ENCODE measurements at places on chromosomes 3 and 15.

- DNase-seq: no peak
Measured at GRCh38 chr3:77945320-77945719, 905.4 kb downstream of the ROBO2 start.

GRCh38 chr3:188271226-188271914, 117.4 kb downstream of the LPP start:
- DNase-seq: no peak

GRCh38 chr3:18295171-18295920, 129.8 kb downstream of the SATB1 start:
- no peak for DNase-seq

DNA sequence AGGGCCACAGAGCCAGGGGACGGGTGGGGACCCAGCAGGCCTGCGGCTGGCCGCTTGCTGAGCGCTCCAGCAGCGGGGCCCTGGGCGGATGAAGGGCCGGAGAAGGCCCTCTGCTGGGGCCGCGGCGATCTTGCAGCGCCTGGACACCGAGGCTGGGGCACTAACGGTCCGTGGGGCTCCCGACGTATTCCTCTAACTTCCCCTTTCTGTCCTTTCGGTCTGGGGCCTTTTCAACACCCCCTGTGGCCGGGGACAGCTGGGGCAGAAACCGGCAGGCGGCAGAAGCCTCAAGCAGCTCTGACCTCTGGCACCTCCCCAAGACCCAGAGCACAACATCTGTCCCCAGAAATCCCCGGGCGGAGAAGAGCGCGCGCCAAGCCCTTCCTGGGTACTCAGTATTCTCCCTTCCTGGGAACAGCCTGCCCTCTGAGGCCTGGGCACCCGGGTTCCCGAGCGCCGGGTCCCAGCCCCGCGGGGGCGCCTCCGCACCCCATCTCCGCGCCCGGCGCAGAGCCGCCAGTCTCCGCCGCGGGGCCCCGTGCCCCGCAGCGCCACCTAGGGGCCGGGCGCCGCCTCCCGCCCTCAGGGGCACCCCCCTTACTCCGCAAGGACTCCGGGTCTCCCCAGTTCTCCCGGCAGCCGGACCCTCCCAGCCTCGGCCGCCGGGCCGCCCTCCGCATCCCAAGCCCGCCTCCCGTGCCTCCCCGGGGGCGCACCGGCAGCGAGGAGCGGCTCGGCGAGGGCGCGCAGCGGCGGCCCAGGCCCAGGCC, 582 bp upstream of the SLCO3A1 start:
- DNase-seq: peak; percentile 82

- no peak for DNase-seq
Measured at GRCh38 chr3:23698652-23699313, 107.0 kb upstream of the UBE2E1 start.

DNA sequence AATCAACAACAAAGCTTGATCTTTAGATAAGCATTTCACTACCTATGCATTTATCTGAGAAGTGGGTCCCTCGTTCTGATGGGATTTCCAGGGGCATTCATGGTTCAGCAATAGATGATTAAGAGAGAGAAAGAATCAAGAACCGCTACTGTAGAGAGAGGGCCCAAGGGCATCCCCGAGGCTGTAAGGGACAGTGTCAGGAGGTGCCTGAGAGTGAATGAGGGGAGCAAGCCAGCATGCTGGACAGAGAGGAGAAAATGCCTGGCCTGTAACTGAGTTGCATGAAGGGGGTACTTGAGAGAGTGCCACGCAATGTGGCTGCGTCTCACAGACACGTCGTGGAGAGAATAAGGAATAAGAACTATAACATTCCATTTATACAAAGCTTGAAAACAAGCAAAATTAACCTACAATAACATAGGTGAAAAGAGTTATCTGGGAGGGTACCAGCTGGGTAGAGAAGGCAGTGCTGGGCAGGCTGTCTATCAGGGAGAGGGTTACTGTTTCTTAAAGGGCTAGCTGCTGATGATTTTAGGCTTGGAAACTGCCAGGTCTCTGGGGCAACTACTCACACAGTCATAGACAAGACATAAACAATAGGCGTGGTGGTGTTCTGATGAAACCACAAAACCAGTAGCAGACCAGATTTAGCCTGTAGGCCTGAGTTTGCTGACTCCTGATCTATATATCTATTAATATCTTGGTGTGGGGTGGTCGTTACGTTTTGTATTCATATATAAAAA, 374.6 kb upstream of the CFAP20DC start:
- peak; percentile 50 for DNase-seq

DNA sequence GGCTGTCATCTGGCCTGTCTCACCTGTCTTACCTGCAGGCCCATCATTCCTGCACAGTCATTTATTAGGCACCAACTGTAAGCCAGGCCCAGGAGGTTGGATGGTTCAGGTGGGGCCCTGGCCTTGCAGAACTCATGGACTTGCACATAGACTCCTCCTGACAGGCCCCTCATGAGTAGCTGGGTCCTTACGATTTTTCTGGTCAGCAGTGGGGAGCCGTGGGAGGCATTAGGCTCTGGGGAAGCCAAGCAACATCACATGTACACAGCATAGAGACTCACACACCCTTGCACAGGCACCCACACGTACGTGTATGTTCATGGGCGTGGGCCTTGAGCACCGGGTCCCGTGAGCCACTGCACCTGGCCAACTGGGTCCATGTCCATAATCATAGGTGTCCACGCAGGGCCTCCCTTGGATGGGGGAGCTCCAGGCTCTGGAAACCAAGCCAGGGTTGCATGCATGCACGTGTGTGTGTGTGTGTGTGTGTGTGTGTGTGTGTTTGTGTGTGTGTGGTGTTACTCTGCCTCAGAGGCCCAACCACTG, 20.3 kb downstream of the CISH start:
- no peak for DNase-seq

DNA sequence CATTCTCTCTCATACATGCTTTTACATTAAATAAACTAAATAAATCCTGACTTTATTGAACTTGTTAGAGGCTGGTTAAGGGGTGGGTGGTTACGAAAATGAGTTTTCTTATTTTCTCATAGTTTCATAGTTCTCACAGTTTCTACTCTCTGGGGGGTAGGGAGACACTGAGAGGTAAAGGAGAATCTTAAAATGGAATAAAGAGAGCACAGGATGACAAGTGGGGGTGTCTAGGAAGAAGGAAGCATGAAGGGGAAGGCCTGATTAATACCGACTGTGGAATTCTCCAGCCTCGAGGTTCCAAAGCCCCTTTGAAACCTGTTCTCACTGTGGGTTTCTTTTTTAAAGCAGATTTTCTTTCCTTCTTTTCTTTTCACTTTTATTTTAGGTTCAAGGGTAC, 66.4 kb upstream of the TRA2B start:
- DNase-seq: no peak

DNA sequence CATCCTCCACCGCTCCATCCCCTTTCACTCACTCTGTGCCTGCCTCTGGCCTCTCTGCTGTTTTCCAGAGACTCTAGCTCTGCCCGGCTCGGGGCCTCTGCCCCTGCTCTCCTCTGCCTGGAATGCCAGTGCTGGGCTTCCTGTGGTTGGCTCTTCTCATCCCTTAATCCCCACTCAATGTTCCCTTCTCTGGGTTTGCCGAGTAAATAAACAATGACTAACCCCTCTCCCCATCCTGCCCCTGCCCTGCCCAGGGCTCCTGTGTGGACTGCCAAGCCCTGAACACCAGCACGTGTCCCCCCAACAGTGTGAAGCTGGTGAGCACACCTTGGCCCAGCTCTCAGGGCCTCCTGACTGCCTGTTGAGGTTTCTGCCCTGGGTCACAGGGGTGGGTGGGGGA, 12.2 kb downstream of the STAB1 start:
- DNase-seq: no peak

DNA sequence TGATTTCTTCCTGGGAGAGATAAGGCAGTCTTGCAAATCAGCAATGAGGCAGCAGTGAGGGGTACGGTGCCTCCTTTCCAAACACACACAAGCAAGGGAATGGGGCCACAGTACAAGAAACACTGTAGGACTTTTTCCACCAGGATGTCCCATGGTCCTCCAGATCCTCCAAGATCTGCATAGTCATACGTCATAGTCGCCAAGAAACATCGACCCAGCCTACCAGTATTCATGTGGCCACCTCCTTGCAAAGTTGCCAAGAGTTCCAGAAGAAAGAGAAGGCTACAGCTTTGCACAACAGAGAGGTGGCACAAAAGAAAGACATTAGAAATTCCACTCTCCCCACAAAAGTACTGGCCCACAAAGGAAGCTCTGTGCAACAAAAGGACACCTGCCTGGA, 257.9 kb downstream of the CTNNB1 start:
- DNase-seq: no peak

- no peak for DNase-seq
Measured at GRCh38 chr15:47039225-47039624, 678.1 kb upstream of the SEMA6D start.

- no peak for DNase-seq
Measured at GRCh38 chr3:8813411-8813810, 44.0 kb upstream of the OXTR start.

DNA sequence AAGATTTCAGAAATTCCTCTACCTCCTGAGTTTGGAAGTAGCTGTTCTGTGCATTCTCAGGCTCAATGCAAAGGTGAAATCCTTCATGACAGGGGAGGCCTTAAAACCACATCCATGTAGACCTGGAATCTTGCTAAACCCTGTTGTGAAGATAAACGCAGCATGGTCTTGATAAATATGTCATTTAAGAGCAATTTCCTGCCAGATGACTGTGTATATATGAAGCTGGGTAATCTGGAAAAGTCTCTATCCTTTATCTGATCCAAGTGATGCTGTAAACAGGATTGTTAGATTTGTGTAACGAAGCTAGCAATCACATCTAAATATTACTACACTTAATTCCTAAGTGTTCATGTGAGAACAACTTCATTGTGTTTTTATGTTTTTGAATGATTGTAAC, 9.1 kb downstream of the MCTP2 start:
- no peak for DNase-seq

GRCh38 chr15:27843146-27843545, 256.0 kb downstream of the OCA2 start:
- no peak for DNase-seq

DNA sequence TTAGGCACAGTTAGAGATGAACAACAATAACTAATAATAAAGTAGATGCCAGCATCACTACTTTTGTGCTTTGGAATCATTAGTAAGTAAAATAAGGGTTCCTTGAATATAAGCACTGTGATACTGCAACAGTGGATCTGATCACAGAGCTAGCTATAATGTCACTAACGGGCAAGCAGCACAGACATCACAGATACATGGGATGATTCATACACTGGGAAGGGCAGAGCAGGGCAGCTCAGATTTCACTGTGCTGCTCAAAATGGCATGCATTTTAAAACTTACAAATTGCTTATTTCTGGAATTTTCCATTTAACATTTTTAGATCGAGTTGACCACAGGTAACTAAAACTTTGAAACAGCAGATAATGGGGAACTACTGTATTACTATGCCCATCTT, 476.6 kb downstream of the FHIT start:
- no peak for DNase-seq

DNA sequence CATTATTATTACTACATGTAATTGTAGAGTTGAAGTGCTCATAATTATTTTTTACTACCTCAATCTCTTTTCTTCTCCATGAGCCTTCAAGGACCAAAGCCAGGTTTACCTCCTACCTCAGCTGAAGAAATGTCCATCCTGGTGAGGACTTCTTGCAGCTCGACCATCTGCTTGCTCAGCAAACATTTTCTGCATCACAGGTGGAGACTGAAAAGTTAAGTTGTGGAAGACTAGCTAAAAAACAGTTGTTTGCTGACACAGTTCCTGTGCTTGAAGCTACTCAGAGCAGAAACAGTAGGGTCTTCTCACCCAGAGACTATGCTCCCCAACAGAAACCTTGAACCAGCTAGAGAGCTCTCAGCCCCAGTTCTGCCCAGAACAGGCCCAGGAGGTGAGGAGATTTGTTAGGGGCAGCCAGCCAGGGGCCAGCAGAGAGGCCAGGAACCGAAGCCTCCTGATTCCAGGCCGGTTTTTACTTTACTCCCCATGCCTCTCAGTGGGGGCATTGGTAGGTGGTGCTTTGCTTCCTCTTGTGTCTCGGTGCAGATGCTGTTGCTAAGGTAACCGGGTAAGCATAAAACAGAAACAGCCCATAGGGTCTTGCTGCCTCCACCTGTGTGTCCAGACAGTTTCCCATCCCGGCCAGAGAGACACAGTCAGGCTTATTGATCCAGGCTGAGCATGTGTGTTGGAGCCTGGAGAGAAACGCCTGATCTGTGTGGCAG, 54.9 kb downstream of the CCNL1 start:
- no peak for DNase-seq

- no peak for DNase-seq
Measured at GRCh38 chr3:126151562-126152302, 28.7 kb downstream of the ALDH1L1 start.
